ENCODE measurements at places on chromosomes 5 and 9.

- no peak for DNase-seq
These were observed 273.0 kb upstream of the SMC2 start for GRCh38 chr9:103821115-103821514.

DNA sequence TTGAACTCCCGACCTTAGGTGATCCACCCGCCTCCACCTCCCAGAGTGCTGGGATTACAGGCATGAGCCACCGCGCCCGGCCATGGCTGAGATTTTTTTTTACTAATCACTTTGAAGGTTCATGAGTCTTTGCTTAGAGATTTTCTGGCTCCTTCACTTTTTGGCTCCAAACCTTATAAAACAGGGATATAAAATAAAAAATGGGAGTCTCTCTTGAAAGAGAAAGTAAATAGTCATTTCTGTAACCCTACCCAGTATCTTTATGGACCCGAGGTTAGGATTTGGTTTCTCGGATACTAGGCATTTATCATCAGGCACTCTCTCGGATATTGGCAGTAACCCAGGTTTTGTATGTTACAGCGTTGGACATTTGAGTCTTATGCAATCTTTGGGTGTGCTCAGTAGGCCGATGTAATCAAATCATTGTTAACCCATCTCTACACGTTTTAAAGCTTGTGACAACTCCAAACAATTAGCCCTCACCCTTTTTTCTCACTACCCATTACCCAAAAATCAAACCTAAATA, 25.3 kb downstream of the STXBP1 start:
- no peak for DNase-seq

DNA sequence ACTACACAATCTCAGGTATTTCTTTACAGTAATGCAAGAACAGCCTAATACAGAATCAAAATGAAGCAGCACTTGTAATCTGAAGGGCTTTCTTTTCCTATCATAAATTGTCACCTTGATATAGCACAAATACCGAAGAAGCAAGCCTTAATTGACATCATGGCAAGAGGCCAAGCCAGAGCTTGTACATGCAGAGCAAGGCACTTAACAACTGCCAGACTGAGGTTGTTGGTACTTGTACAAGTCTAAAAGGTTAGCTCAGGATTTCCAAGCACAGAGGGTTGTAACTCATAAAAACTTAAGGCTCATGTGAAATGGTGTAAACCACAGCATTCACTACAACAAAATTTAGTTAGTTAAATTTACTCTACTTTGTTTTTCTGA, 158.8 kb upstream of the SPEF2 start:
- no peak for DNase-seq

DNA sequence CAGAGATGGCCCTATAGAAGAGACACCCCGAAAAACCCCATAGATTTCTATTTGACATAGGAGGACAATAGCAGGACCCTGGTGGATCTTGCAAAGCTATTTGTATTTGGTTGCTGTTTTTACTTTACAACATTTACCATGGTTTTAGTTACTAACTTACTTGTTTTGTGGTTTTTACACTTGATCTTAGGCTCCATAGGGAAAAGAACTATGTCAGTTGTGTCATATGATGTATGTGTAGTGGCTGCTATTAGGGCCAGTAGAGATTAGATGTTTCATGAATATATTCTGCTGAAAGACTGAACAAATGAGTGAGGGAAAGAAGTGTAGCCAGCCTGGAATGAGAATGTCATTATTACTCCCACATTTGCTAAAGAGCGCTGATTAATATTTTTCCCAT, 388.1 kb downstream of the SEMA5A start:
- no peak for DNase-seq

- no peak for DNase-seq
These were observed 88.7 kb downstream of the UGCG start for GRCh38 chr9:111985315-111985714.

DNA sequence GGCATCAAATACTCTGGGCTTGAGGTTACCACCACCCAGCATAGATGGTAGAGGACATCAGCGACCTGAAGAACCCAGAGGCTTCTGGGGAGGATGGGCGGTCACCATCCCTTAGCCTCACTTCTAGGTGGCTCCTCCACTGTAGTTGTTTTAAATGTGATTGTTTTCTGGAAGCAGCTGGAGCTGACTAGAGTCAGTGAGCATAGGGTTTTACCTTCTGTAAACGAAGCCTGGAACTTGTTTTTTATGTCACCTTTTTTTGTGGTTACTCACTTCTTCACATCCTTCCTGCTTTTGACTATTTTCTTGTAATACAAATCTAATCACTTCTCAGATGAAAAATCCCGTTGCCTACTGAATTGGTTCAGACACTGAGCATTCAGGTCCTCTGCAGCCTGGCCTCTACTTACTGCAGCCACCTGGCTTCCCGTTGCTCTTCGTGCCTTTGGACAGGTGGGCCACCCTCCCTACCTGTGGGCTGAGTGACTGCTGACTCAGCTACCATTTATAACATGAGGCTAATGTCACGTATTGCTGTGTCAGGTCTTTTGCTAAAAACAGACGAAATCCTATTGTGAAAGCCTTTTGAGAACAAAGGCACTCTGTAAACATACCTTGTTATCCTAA, 167.8 kb downstream of the MAN2A1 start:
- DNase-seq: no peak

- no peak for DNase-seq
These were observed 5.2 kb downstream of the VAV2 start for GRCh38 chr9:133986774-133987445.

GRCh38 chr5:146793709-146794108, 84.8 kb downstream of the PPP2R2B start:
- no peak for DNase-seq

DNA sequence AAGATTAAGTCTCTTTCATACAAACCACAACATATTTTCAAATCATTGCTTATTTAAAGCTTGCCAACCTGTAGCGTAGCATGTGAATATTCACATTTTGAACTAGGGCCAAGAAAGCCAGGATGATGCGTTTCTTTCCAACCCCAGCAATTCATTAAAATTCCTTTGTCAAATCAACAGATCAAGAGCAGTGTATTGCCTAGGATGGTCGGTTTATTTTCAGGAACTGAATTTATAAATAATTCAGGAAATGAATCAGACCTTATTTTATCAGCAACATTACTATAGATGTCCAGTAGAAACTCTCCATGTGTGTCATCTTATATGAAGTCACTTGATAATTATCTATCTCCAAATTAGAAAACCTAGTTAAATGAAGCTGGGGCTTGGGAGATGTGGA, 13.2 kb upstream of the AUH start:
- DNase-seq: no peak

GRCh38 chr5:9582406-9582805, 36.5 kb upstream of the SEMA5A start:
- no peak for DNase-seq

DNA sequence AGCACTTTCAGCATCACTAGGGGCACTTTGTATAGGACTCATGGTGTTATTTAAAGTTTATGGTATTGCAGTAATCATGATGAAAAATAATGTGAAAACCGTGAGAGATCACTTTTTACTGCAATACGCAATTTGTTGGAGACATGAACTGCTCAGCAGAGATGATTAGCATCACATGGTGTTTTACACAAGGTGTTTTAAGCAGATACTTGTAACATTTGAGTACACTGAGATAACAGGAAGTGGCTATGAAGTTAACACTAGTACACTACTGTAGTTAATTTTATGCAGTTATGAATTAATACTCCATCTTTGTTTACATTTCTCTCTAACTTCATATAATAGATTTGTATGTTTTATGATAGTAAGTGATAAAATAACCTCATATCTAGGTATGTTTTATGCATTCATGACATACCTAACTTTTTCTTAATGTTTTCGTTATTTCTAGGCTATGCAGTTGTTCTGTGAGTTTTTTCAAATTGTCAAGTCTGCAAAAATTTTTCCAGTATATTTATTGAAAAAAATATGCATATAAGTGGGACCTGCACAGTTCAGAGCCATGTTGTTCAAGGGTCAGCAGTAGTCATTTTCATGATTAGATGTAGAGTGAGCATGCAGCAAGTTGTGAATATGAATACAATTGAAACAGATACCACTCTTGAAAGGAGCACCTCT, 13.0 kb downstream of the SUB1 start:
- DNase-seq: no peak

DNA sequence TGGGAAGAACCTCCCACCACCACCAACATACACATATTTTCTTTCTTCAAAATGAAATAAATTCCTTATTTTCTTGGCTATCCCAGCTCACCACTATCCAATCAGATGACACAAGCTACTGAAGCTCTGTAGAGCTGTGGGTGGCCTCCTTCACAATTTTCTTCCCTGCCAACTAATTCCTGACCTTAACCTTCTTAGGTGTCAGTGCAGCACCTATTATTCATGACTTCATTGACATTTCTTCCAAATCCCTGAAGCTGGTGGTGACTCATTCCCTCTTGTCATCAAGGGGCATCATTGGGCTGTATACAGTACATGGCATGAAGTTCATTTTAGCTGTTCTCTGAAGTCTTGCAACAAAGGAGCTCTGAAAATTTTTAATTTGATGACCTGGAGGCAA, 42.0 kb upstream of the ADRA1B start:
- no peak for DNase-seq

GRCh38 chr9:38211002-38211401, 142.0 kb upstream of the SHB start:
- DNase-seq: no peak

GRCh38 chr9:4831119-4831518, 38.4 kb downstream of the RCL1 start:
- DNase-seq: no peak

DNA sequence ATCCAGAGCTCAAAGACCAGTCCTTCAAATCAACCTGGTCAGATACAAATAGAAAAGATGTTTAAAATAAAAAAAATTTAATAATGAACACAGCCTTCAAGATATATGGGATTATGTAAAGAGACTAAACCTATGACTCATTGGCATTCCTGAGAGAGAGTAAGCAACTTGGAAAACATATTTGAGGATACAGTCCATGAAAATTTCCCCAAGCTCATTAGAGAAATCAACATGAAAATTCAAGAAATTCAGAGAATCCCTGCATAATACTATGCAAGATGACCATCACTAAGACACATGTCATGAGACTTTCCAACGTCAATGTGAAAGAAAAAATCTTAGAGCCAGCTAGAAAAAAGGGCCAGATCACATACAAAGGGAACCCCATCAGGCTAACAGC, 512.9 kb upstream of the PTGER4 start:
- no peak for DNase-seq

DNA sequence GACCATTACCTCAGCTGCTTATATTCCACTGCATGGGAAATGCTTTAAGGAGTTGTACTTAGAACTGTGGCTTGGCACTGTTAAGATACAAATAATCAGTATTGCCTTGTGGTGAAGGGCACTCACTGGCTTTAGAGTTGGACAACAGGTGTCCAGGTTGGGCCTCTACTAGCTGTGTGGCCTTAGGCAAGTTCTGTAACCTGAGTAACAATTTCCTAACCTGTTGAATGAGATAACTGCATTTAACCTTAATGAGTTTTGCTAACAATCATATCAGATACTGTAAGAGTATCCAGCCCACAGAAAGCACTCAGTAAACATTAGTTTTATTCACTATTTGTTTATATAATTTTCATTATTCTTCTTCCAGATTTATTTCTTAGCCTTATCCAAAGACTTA, 17.2 kb upstream of the HK3 start:
- no peak for DNase-seq

GRCh38 chr9:2663461-2664173, 42.0 kb downstream of the VLDLR start:
- no peak for DNase-seq

DNA sequence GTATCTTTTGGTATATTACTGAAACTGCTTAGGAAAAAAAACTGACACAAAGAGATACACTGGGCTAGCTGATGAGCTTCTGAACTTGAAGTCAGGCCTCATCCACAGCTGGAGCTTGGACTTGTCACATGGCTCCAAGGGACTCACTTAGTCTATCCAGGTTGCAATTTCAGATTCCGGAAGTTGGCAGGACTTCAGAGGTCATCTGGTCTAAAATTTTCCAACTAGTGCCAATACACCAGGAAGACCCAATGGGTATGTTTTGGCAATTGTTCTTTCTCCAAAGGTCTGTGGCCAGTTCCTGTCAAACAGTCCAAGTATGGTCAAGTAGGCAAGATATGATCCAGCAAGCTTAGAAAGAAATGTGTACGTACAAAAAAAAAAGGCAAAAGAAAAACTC, 36.7 kb downstream of the MRPS27 start:
- DNase-seq: no peak

GRCh38 chr5:177449140-177450061, 2.8 kb downstream of the PRR7 start:
- DNase-seq: no peak

- DNase-seq: no peak
These were observed 381.6 kb upstream of the PRR16 start for GRCh38 chr5:120082316-120083068.

DNA sequence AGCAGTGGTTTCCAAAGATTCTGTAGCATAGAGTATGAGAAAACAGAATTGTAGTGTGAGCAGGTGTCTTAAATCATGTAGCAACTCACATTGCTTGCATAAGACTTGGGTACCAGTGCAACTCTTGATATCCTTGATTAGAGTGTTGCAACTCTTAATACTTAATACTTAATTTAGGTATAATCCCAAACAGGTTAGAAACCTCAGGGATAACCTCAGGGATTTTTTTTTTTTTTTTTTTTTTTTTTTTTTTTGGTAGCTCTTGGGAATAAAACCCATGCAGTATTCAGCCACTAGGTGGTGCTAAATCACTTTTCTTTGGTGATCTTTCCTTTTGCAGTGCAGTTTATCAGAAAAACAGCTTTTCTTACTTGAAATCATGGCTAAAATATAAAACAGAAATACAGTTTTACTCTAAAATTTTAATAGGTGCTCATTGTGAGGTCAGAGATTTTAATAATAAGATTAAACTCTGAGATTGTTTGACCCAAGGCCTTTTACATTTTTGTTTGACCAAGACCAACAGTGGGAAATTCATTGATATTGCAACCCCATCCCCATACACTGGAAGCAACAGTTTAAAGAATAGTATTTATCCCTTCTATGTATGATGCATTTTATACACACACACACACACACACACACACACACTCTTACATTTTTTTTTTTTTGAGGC, 55.3 kb downstream of the ERAP1 start:
- peak; percentile 87 for DNase-seq

- DNase-seq: no peak
These were observed 253.3 kb downstream of the DMAC1 start for GRCh38 chr9:7546261-7546660.

- DNase-seq: peak; percentile 40
These were observed 494.6 kb downstream of the GADD45G start for GRCh38 chr9:90099262-90099963.

- peak; percentile 1 for DNase-seq
These were observed 180.9 kb downstream of the ZNF462 start for GRCh38 chr9:107043886-107044285.

GRCh38 chr9:118170032-118170955, 466.1 kb downstream of the TLR4 start:
- DNase-seq: peak; percentile 48

DNA sequence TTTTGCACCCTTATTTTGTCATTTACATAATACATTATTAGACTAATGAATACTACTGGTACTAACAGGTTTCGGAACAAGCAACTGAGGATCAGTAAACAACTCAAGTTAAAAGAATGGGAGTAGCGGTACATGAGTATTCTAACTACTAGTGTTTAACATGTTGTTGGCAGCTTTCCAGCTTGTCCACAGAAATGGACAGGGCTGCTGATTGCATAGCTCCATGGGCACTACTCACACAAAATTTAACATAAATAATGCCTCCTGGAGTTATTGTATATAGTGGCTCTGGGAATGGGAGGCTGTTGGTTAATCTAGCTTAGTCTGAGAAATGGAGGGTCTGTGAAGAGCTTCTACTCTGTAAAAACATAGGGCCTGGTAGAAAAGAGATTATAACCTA, 6.7 kb downstream of the NCBP1 start:
- no peak for DNase-seq

GRCh38 chr5:31064215-31064614, 129.3 kb upstream of the CDH6 start:
- DNase-seq: no peak

Measured in NCI-H1694 (cell line).